ENCODE measurements at places on chromosomes 3 and 15.

DNA sequence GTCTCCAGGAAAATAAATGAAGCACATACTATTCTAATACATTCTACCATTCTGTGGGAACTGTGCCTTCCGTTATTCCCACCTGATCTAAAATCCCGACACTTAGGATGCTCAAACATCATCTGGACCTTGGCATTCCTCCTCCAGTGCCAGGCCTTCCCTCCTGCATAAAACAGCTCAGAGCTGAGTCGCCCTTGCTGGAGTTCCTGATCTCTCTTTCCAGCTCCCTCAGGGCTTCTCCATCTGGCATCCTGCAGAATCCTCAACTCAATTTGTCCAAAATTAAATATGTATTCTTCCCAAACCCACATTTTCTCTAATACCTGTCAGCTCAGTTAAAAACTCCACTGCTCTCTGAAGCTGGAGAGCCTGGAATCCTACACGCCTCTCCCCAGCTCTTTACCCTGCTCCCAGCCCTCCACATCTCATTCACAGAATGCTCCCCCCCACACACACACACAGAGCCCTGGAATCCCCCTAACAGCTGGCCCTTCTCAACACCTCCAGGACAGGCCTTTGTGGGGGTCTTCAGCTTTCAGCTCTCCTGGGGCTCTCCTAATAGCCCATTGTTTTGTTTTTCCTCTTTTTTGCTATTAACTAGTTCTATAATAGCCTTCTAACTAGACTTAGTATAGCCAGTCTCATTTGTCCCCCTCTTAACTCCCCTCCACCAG is 78.5 kb downstream of the HMG20A start:
- no peak for DNase-seq

DNA sequence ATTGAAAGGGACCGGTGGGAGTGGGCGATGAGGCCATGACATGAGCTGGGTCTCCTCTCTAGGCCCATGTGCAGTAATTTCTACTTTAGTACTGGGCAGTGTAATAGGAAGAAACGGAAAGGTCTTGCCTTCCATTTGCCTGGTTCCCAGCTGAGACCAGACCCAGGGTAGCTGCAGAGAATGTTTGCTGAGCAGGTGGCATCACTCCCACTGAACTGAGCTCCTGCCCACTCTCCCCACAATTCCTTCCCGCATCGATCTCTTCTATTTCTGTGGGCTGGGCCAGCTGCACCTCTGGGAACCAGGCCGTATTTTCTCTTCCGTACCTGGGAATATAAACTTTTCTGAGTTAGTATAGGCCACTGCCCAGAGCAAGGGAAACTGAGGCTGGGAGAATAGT is 15.8 kb downstream of the ESYT3 start:
- DNase-seq = no peak

DNA sequence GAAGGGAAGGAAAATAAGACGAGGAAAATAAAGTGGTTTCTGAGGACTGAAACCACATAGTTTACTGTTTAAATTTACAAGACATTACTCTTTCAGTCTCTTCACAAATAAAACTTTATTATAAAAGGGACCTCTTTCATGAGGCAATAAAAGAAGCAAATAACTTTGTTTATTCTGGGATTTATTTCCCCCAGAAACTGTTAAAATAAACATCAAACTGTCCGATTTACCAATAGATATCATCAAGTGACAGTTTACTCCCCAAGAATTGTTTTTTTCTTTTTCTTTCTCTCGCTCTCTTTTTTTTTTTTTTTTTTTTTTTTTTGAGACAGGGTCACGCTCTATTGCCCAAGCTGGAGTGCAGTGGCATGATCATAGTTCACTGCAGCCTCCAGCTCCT is 54.1 kb downstream of the SLC28A2 start:
- DNase-seq = no peak

GRCh38 chr3:52779011-52779836 is 1.8 kb downstream of the ITIH1 start:
- no peak for DNase-seq

DNA sequence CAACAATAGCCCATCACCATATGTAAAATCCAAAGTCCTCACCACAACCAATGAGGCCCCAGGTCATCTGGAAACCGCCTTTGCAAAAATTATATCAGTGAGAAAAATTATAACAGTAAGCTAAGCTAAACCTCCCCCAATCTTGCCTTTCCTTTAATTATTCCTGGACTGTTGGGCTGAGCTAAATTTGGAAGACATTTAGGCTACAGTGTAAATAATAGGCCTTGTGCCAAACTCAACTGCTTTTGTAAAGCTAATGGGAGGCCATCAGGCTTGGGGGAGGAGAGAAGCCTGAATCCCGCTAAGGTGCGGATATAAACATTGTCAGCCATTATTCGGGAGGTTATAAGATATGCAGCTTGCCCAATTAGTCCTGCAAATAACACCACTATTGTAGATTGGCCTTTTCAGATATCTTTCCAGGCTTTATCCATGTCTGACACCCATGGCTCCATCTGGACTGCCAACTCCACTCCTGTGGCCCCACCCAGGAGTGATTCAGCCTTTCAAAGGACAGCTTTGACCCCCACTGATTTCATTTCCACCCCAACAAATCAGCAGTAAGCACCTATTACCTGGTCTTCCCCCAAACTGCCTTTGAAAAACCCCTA is 53.0 kb upstream of the CA12 start:
- DNase-seq = no peak

DNA sequence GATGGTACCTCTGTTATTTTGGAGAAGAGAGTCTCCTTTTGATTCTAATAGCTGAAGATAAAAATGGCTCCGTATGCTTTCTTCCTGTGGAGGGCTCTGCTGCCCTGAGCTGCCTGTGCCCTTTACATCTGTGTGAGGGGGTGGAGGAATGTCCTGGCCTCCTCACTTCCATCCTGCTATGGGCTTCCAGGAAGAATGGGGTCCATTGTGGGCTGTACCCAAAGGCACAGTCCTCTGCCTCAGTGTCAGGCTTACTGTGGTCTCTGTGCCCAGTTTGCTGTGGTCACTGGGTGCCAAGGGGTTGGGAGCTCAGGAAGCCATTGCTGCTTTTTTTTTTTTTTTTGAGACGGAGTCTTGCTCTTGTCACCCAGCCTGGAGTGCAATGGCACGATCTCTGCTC is 14.4 kb downstream of the DAG1 start:
- DNase-seq = no peak

Data from left kidney (tissue), 8 donors.